Renal cortical epithelial cell (primary cell): ENCODE measurements at places on chromosomes 2 and 18.

- no peak for DNase-seq
Observed at GRCh38 chr2:44191739-44192138, 23.1 kb downstream of the PPM1B start.

GRCh38 chr2:204920776-204921175, 375.5 kb downstream of the PARD3B start:
- DNase-seq = no peak

- DNase-seq = no peak
Observed at GRCh38 chr2:238845583-238846377, 2.1 kb upstream of the TWIST2 start.

- no peak for DNase-seq
Observed at GRCh38 chr2:237859533-237860272, at the start of gene RAMP1. RAMP1 (plus strand) TSS chr2:237859623; CDS start chr2:237859676, 53 bp downstream.

GRCh38 chr2:207528980-207529329, 807 bp upstream of the CREB1 start:
- DNase-seq = no peak

GRCh38 chr18:36769172-36769571, 59.6 kb downstream of the TPGS2 start:
- no peak for DNase-seq

GRCh38 chr2:164314148-164314547, 307.1 kb downstream of the GRB14 start:
- peak; percentile 79 for DNase-seq

DNA sequence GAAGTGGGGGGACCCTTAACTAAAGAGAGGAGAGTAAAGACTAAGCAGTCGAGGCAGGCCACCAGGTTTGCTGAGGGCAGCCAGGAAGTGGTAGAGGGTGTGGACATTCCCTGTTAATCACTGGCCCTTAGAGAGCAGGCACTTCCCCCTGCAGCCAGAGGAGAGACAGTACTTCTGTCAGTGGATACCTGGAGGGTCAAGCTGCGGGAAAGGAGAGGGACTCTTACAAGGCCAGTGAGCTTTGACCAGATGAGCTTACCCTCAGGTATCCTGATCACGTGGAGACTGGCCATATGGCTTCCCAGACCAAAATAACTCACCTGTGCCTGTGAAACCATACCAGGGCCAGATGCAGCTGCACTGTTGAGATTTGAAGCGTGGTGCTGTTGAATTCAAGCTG, 28.6 kb downstream of the ITGA6 start:
- DNase-seq = no peak

GRCh38 chr2:48364100-48364499, 165.9 kb upstream of the STON1 start:
- no peak for DNase-seq

GRCh38 chr2:238566001-238566645, 139.4 kb downstream of the ASB1 start:
- DNase-seq = no peak

- DNase-seq = peak; percentile 88
Observed at GRCh38 chr2:38279201-38279600, 97.9 kb downstream of the ATL2 start.

- DNase-seq = no peak
Observed at GRCh38 chr18:57951117-57951796, 92.8 kb upstream of the NEDD4L start.

- DNase-seq = peak; percentile 89
Observed at GRCh38 chr2:163252199-163252598, 413.6 kb upstream of the KCNH7 start.

DNA sequence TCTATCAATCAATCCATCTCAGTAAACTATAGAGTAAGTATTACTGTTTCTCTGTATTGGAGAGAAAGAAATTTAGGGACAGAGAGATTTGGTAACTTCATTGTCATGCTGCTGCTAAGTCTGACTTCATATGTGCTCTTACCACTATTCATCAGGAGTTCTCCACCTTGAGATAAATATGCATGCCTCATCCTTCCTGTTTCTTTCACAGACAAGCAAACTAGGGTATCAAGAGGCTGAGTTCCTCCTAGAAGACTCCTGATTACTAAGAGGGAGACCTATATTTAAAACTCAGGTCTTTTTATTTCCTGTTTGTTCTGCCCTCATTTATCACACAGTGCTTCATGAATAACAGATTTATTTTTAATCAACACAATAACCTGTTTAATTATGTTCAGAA, 34.1 kb downstream of the RIT2 start:
- DNase-seq = no peak

- no peak for DNase-seq
Observed at GRCh38 chr2:10806543-10806942, 6.0 kb downstream of the PDIA6 start.

GRCh38 chr18:51153659-51154371, 43.7 kb downstream of the MEX3C start:
- no peak for DNase-seq

DNA sequence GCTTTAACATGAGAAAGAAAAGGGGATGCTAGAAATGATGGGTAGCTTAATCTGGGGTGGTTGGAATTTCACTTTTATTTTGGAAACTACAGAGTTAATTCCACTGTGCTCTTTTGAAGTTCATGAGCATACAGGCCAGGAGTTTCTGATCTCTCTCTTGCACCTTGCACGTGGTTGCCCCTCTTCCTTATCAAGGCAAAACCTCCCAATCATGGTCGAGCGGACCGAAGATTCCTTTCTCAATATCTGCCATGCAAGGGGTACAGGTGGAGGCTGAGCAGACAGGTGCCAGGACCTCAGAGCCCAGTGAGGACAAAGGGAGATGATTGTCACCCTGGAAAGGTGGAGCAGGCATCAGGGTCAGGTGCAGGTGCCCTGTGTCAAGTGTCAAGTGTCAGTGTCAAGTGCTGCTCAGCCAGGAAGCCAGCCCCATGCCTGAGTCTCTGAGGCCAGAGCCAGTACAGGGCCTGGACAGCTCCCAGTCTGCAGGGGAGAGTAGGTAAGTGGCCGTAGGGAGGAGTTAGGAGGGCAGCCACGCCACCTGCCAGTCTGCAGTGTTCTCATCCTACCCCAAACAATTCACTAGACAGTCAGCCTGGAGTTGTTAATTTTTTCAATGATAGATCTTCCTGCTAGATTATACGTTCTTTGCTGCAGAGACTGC, 42.2 kb downstream of the LPIN1 start:
- DNase-seq = no peak

GRCh38 chr2:16264931-16265540, 324.7 kb downstream of the MYCN start:
- DNase-seq = no peak

DNA sequence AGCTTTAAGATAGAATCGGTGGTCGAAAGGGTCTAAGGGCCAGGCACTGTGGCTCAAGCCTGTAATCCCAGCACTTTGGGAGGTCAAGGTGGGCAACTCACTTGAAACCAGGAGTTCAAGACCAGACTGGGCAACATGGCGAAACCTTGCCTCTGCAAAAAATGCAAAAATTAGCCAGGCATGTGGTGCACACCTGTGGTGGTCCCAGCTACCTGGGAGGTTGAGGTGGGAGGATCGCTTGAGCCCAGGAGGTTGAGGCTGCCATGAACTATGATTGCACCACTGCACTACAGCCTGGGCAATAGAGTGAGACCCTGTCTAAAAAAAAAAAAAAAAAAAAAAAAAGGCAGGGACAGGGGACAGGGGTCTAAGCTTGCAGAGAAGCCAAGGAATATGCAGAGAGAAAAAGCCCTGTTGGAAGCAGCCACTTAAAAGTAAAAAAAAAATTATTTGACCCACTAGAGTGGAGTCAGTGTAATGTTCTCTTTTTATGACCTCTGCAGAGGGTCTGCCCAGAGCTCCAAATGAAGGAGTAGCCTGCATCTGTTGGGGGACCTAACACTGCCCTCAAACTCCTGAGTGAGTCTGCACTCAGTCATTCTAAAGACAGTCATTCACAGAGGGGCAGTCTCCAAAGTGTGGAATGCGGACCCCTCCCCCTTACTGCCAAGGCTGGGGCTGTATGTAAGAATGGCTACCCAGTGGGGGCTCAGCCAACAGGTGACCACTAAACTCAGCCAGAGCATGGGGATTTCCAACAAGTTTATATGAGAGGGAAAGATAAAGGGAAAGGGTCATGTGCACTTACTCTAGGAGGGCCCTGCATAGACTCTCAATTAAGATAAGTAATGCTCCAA, 118.5 kb upstream of the CDCA7 start:
- DNase-seq = no peak

DNA sequence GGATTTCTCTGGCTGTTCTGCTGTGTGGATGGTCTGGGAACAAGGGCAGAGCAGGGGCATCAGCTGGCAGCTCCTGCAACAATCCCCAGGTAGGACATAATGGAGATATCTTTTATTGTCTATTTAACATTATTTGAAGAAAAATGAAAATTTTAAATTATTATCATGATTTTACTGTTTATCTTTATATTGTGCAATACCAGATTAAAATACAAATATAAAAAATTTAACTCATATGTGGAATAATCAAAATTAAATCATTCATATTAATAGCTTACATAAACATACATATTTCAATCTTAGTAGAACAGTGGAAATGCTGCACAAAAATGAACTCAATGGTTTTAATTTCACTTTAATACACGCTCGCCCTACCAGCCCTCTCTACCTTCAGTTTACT, 70.6 kb upstream of the FAM110C start:
- no peak for DNase-seq

DNA sequence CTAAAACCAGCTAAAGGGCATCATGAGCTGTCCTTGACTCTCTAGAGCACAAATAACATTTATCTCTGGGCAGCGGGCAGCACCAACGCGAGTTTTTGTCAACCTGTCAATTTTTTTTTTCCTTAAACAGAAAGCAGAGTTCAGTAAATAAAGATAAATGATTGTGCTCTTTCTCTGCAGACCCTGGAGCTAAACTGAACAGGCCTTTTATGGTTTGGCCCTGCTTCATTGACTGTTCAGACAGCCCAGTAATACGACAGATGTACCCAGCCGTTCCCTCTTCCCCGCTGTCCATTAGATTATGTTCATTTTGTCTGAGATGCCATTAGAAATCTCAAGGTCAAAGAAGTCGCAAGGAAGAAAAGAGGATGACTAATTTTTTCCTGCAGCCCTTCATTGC, 280.5 kb upstream of the PIK3C3 start:
- DNase-seq = no peak

GRCh38 chr2:160596441-160596840, 102.8 kb upstream of the RBMS1 start:
- no peak for DNase-seq

- no peak for DNase-seq
Observed at GRCh38 chr2:238685327-238685709, 162.6 kb upstream of the TWIST2 start.

DNA sequence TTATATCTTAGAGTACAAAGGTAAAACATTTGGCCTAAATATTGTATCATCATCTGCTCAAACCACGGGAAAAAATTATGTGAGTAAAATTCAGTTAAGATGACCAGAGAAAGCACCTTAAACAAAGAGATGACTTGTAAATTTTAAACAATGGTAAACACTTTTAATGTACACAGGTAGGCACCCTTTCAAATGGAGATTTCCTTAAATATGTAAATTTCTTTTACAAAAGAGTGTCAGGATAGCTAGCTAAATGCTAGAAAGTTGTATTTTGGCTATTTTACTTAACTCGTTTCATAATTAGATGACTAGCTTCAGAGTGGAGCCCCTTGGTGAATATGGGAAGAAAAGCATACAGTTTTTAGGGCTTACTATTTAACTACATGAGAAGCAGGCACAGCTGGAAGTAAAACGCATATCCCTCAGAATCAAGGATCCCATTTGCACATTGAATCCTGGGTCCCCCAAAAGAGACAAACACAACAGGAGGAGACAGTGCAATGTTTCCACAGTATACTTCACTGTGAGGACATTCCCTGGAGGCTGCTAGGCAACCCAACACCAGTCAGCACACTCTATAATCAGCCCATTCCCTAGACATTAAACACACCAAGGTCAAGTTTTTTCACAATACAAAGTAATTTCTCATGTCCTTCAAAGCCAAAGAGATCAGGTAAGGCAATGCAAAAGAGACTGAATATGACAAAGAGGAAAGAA, 1154.4 kb downstream of the DPP10 start:
- DNase-seq = no peak
